ENCODE measurements at places on chromosomes 7 and 10.

- DNase-seq: no peak
Observed at GRCh38 chr7:1943933-1944618, 274.0 kb downstream of the ELFN1 start.

- DNase-seq: no peak
Observed at GRCh38 chr7:84364708-84365107, 170.1 kb upstream of the SEMA3A start.

GRCh38 chr7:53719122-53719521 is 683.7 kb downstream of the POM121L12 start:
- DNase-seq: no peak

DNA sequence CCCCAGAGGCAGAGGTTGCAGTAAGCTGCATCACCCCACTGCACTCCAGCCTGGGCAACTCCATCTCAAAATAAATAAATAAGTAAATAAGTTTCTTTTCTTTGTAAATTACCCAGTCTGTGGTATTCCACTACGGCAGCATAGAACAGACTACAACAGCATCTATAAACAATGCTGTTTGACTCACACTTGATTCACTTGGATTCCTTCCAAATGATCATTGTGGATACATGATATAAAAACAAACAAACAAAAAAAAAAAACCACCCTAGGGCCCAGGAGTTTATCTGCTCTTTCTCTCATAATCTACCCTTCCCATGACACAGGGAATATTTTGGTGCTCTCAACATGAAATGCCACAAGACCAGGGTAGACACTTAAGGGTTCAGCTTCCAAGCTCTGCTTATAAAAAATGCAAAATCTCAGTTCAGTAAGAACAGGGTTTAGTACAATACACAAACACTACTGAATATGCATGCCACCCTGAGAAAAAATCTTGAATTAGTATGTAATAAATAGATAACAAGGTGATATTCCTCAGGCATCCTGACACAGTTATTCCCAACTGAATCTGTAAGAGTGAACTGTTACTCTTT is 200.9 kb downstream of the FAM107B start:
- DNase-seq: no peak

GRCh38 chr7:142553216-142553615 is 196.1 kb upstream of the PRSS1 start:
- no peak for DNase-seq

GRCh38 chr7:71638108-71638507 is 506.2 kb downstream of the GALNT17 start:
- no peak for DNase-seq

- no peak for DNase-seq
Observed at GRCh38 chr7:97004247-97005182, 838 bp upstream of the DLX6 start.

- DNase-seq: no peak
Observed at GRCh38 chr10:34514290-34514689, 300.8 kb downstream of the PARD3 start.

DNA sequence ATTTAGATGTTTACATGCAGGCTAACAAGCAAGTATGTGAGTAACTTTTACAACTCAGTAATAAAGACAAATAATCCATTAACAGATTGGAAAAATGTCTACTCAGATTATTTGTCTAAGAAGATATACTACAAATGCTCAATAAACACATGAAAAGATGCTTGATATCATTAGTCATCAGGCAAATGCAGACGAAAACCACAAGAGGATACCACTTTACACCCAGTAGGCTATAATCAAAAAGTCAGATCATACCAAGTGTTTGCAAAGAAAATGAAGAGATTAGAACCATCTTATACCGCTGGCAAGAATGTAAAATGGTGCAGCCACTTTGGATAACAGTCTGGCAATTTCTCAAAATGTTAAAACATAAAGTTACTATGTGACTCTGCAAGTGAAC is 84.1 kb downstream of the MALSU1 start:
- no peak for DNase-seq

- no peak for DNase-seq
Observed at GRCh38 chr10:103852189-103852711, 3.1 kb downstream of the SH3PXD2A start.

- DNase-seq: no peak
Observed at GRCh38 chr10:17878896-17879295, 69.7 kb downstream of the MRC1 start.

GRCh38 chr10:102918817-102919245 is 737 bp downstream of the CNNM2 start:
- peak; percentile 23 for DNase-seq

- DNase-seq: no peak
Observed at GRCh38 chr7:72444026-72444776, 32.1 kb upstream of the CALN1 start.

DNA sequence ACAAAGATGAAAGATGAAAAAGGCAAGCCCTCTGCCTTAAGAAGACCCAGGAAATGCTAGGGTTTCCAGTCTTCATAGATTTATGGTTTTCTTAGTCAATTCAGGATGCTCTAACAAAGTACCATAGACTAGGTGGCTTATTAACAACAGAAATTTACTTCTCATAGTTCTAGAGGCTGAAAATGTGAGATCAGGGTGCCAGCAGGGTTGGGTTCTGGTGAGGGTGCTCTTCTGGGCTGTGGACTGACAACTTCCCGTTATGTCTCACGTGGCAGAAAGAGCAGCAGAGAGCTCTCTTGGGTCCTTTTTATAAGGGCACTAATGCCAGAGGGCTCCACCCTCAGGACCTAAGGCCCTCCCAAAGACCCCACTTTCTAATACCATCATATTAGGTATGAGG is 23.7 kb downstream of the ELMO1 start:
- DNase-seq: no peak

DNA sequence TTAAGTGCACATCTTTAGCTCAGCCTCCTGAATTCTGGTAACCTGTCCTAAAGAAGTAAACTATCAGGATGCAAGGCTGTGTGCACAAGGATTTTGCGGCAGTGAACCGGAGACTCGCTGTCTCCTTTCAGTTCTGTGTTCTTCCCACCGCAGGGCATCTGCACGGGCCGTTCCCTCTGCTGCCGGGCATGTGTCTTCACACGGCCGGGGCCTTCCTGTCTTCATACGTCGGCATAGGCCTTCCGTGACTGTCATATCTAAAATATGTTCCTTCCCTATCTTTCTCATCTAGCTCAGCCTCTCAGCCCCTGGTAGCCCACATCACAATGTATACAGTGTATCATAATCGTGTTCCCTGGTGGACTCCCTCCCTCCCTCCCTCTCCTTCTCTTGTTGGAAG is 16.4 kb downstream of the PALD1 start:
- DNase-seq: no peak

DNA sequence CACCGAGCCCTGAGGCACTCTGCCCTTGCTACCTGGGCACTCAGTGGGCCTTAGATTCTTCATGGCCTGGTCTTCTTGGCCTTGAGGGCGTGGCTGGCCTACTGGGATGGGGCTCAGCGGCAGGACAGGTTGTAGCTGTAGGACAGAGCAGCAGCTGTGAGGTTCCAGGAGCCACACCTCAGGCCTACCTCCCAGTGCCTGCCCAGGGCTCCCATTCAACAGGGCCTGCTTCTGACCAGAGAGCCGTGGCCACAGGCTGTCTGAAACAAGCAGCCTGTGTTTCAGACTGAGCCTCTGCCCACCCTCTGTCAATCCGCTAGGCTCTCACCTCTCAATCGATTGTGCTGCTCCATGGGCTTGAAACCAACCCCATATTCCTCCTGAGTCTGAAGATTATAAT is 928.0 kb upstream of the ZNF722 start:
- no peak for DNase-seq

DNA sequence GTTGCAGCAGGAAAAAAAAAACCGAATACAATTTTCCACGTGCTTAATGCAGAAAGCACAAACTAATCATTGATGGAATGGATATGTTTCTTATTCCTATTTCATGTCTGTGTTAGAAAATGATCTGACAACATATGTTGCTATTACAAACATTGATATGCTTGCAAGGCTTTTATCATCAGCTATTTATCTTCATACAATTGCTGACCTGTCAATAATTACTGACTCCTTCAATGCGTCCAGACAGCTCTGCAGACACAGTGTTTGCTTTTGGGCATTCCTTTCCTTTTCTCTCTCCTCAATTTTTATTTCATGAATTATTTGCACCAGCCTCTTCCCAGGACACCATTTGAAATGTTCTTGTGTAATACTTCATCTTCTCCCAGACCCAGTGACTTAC is 246.2 kb downstream of the SEC23IP start:
- no peak for DNase-seq

DNA sequence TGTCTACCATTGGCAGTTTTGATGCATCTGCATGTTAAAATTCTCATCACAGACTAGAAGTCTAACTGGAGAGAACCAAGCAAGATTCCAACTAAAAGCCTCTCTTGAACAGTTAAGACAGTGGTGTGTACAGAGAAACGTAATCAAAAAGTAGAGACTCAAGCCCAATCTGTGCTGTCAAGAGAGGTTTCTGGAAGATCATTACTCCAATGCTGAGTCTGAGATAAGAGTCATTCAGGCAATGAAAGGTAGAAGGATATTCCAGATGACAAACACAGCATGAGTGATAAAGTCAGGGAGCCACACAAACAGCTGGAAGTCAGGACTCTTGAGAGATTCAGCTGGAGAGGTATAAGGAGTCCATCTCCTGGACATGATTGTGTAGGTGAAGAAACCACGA is 48.7 kb downstream of the IQUB start:
- no peak for DNase-seq

GRCh38 chr10:17153321-17153720 is 23.7 kb upstream of the CUBN start:
- no peak for DNase-seq

GRCh38 chr7:84669177-84669732 is 474.7 kb upstream of the SEMA3A start:
- no peak for DNase-seq

DNA sequence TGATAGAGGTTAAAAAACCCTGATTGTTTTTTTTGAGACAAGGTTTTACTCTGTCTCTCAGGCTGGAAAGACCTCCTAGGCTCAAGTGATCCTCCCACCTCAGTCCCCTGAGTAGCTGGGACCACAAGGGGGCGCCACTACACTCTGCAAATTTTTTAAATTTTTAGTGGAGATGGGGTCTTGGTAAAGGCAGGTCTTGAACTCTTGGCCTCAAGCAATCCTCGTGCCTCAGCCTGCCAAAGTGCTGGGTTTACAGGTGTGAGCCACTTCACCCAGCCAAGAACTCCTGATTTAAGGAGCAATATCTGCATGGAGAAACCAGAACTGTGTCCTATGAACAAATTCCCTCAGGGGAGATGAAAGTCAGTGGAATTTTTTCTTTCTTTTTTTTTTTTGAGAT is 7.3 kb upstream of the KLHDC10 start:
- peak; percentile 67 for DNase-seq

- DNase-seq: no peak
Observed at GRCh38 chr10:14447094-14447839, 116.5 kb upstream of the FRMD4A start.

GRCh38 chr10:109780997-109781396 is 142.3 kb downstream of the XPNPEP1 start:
- DNase-seq: no peak

Measured in activated gamma-delta T cell treated with anti-CD3 and anti-CD28 coated beads, Interleukin-2, amount 50 U/mL, for 16 hours (primary cell).